ENCODE measurements at places on chromosomes 11 and 22. TPM values are rescaled to one million over a fixed set of nuclear protein-coding genes. Genes with fewer than 3 reads are reported as not detected.

GRCh38 chr11:8034106-8034585, 46.9 kb upstream of the TUB start:
- DNase-seq = no peak

DNA sequence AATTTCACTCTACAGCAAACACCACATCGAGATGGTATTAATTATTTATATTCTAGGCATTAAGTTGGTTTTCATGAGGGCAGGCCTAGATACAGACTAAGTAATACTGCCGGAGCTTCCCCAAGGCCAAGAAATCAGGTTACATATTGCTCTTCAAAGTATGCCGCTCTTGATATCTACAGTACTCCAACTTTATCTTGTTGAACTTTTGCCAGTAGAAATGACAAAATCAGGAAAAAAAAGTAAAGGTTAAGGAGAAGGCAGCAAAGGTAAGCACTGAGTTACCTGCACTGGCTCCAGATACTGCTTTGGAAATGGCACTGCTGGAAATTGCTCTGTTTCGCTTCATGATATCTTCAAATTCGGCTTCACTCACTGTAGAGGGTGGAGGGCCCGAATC, 14.4 kb downstream of the CPSF7 start:
- no peak for DNase-seq

- no peak for DNase-seq
Observed at GRCh38 chr11:11570823-11571222, 51.0 kb downstream of the GALNT18 start.

DNA sequence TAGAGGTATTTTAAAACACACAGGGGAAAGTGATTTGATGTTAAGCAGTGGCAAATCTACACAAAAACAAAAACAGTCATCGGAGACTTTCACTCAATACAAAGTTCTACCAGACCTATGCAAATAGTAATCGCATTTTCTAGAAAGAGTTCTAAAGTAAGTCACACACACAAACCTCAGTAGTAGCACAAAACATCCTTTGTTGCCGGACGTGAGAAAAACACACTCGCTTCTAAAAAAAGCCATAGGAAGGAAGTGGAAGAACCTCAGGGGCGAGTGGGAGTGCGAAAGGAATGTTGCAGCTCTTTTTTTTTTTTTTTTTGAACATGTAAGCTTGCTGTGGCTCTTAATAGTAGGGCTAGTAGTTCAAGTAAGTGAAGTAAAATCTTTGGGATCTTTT, 88.9 kb downstream of the MAML2 start:
- DNase-seq = no peak

DNA sequence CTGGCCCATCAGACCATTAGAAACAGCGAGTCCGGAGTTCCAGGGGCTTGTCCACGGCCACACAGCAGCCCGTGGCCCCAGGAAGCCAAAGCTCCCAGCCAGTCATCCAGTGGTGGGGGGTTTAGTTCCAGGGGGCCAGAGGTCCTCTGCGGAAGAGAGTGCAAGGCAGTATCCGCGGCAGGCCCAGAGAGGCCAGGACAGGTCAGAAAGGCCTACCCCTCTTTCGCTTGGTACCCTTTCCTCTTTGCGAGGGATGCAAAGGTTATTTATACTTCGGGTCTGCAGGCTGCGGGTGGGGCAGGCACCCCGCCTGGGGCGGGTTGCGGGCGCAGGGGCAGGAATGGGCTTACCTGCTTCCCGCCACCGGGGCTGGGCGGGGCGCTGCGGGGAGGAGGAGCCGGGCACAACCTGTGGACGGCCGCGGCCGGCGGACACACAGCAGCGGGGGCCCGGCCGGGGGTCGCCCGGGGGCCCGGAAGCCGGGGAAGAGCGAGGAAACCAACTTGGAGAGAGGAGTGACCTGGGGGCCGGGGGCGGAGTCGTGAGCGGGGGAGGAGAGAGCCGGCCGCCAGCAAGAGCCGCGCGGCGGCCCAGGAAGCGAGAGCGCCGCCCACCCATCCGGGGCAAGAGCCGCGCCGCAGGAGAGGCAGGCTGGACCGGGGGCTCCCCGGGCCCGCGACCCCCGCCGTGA, at the start of gene SH3BP1:
Gene SH3BP1 (plus strand): TSS at position 600 of the 691 bp plus-strand sequence. CDS start 119 bp downstream, outside the sequence.
- peak; percentile 44 for DNase-seq

DNA sequence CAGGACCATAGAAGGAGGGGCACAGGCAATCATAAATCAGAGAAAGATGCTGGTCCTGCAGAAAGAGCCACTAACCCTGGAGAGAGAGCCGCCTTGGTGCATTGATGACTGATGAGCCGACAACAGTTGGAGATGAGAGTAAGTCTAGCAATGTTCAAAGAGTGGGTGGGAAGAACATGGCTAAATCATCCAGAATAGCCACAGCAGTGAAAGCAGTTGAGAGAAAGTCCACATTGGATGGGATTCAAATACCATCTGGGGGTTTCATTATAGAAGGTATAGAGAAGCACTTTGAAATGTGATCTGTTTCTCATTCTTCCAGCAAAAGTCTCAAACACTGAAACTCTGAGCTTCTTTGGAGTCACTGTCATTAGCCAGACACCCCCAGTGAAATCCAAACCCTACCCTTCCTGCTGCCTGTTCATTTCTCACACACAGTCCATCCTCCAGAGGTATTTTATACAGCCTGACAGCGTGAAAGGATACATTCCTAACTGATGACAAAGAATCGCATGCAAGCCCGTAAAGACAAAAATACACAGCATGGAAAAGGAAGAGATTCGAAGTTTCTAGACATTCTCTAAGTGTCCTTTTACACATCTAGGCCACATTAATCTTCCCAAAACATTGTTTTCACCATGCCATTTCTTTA, 303.1 kb upstream of the MPPED2 start:
- DNase-seq = no peak

- DNase-seq = peak; percentile 94
Observed at GRCh38 chr11:65555693-65556231, 2.4 kb downstream of the LTBP3 start.

GRCh38 chr22:39296981-39297489, 22.4 kb downstream of the RPL3 start:
- DNase-seq = no peak

GRCh38 chr11:112735470-112735869, 225.8 kb upstream of the NCAM1 start:
- DNase-seq = no peak

DNA sequence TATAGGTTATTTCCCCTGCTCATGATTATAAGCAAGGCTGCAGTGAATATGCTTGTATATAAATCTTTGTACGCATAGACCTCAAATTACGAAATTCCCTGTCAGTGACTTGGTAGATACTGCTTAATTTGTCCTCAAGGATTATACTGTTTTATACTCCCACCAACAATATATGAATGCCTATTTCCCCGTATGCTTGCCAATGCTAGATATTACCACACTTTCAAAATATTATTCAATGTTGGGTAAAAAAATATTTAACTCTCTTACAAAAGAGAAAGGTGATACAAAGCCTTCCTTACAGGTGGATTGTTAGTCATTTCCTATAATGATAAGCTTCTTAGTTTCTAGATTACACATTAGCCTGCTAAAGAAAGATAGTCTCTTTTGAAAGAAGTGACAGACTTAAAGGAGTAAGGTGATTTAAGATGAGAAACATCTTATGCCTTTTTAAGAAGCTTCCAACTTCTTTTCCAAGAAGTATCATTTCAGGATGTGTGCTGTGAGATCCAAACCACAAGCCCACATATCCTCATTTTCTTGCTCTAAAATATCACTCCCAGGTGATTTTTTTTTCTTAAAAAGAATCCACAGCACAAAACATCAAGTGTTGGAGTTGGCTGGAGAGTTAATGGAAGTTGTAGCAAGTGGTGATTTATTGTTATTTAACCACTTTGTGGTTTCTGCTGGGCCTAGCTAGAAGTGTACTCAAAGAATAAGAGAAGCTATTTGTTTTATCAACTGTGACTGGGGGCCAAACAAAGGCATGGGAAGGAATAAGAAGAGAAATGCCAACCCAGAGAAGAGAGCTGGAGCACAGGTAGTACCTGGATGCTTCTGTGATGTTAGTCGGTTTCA, 59.2 kb downstream of the BARX2 start:
- DNase-seq = no peak

- DNase-seq = no peak
Observed at GRCh38 chr11:8089791-8090510, 8.9 kb downstream of the TUB start.

DNA sequence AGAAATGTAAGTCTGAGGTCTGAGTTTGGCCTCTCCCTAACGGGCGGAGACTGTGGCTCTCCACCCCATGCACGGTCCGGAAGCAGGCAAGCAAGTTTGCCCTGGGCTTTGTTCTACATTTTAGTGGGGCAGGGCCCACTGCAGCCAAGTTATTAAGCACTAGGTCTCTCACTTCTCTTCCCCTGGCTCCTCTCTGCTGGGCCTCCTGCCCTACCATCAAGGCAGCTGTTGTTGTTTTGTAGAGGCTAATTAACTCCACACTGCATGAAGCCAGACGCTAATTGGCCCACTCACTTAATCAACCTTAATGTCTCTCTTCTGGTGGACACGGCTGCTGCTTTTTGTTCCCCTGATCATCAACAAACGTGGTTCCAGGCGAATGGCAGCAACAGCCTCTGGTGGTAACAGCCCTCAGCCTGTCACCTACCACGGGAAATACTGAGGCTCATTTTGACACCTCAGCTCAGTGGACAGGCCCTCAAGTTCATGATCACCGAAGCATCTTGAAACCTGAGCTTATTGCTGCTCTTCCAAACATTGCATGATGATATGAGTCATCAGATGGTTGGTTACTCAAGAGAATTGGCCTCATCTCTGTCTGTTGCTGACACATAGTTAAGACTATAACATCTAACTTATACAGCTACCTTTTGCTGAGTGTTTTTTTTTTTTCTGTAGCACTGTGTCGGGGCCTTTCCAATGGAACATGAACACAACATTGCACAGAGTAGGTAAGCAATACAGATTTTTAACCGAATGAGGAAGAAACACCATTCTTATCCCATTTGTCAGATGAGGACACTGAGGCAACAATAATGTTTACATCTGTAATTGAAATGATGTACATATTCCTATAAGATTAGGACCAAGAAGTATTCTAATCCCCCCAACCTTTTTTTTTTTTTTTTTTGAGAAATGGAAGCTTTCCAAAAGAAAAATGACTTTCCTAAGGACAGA, 20.8 kb upstream of the LMO2 start:
- no peak for DNase-seq

GRCh38 chr11:121389651-121390050, 62.5 kb upstream of the SORL1 start:
- no peak for DNase-seq

GRCh38 chr11:15988016-15988550, 368.3 kb downstream of the SOX6 start:
- DNase-seq = no peak

DNA sequence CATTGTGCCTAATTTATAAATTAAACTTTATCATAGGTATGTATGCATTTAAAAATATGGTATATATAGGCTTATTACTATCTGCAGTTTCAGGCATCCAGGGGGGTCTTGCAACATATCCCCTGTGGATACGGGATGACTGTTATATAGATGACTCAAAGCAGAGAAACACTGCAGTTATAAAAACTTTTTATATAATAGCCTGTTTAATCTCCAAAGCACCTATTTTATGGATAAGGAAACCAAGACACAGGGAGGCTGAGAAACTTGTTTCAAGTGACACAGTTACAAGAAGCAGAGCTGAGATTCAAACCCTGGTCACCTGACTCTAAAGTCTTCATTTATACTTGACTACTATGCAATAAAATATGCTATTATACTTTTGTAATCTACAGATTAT, 897.7 kb downstream of the KCNA4 start:
- DNase-seq = no peak

DNA sequence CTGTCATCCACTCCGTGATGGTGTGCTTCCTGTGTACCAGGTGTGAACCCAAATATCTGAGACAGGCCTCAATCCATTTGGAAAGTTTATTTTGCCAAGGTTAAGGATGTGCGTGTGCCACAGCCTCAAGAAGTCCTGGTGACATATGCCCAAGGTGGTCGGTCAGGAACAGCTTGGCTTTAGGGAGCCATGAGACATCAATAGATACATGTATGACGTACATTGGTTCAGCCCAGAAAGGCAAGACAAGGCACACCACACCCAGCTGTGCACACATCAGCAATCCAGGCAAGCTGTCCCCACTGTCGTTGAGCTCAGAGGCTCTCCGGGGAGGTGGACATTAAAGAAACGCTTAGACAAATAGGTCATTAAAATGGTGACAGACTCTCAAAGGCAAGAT, 56.8 kb upstream of the SHANK2 start:
- DNase-seq = peak; percentile 28

DNA sequence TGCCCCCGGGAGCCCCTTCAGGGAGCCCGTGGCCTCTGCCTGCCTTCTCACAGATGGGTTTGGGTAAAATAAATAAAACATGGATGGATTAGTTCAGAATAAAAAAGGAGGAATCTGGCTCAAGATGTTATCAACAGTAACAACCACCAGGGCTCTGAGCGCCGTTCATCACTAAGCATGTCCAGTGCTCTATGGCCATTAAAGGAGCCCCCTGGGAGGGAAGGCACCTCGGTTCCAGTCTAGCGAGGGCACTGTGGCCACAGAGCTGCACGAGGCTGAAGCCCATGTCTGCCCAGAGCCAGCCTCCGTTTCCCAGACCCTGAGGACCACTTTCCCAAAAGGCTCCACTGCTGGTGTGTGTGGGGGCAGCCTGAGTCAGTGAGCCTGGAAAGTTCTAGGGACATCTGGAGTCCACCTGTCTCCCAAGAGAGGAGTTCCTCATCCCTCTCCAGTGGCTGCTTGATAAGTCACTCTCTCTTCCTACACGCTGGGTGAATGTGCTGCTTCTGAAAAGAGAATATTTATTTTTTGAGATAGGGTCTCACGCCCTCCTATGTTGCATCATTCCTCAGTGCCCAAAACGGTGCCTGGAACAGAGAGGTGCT, 614.6 kb downstream of the TBC1D22A start:
- no peak for DNase-seq

GRCh38 chr11:45563171-45563570, 102.3 kb downstream of the CHST1 start:
- no peak for DNase-seq

- no peak for DNase-seq
Observed at GRCh38 chr22:45683680-45684079, 12.0 kb downstream of the ATXN10 start.

- no peak for DNase-seq
Observed at GRCh38 chr11:131874070-131874469, 503.7 kb downstream of the NTM start.

Gene OR52H1
- polyA plus RNA-seq = not detected

Gene NXPE4
- polyA plus RNA-seq = not detected

Gene PGA5
- 0.32 TPM for polyA plus RNA-seq

Gene GSTT2B
- polyA plus RNA-seq = 51.2 TPM

Gene TMEM223
- polyA plus RNA-seq = 32.0 TPM

Gene EHD1
- 20.0 TPM for polyA plus RNA-seq

Gene RFPL2
- not detected for polyA plus RNA-seq

Gene MRGPRX3
- not detected for polyA plus RNA-seq

Measured in adrenal gland (tissue), 19 donors.